ENCODE measurements at places on chromosomes 16 and 17.

DNA sequence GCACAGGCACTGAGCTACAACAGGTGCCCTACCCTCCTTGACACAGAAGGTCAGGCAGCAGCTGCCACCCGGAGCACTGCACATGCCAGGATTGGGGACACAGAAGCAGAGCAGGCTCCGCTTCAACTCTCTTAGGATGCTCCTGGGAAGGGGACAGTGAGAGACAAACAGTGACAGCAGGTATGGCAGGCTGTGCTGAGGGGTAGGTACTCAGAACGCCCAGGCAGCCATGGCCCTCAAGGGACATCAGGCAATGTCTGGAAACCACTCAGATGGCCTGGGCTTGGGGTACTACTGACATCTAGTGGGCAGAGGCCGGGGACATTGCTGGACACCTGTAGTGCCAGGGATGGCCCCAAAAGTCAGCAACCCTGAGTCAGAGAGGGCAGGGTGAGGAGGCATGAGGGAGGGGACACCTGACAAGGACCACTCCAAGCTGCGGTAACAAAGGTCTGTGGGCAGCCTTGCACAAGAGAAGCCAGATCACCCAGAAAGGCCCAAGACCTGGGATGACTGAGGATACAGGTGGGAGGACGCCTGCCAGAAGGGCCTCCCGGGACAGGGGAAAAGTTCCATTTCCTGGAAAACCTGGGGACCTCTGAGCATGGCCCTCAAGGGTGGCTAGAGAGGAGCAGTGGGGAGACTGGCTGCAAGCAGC lies 21.2 kb downstream of the PEMT start:
- DNase-seq = no peak

- no peak for DNase-seq
Observed at GRCh38 chr17:79366988-79367571, 243.8 kb downstream of the RBFOX3 start.

- peak; percentile 76 for DNase-seq
Observed at GRCh38 chr17:3603119-3603869, 5.9 kb downstream of the TRPV1 start.

- no peak for DNase-seq
Observed at GRCh38 chr17:8861495-8862181, 5.8 kb downstream of the PIK3R6 start.

DNA sequence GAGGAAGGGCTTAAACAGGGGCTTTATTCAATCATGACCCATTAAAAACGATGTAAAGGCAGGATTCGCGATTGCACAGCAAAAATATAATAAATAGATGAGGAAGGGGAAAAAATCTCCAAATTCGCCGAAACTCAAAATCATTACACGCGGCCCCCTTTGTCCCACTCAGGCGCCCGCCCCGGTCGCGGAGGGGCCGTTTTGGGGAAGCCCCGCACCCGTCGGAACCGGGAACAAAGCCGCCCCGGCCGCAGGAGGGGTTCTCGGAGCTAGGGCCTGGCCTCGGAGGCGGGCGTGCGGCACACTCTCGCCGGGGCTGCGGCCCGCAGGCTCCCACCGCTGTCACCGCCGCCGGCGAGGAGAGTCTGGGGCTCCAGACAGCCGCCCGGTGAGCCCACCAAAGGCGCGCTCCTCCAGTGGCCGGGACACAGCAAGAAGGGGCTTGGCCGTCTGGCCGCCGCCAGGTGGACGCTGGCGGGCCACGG lies 521 bp downstream of the C16orf87 start:
- no peak for DNase-seq

Data from HS-5 (cell line).